ENCODE measurements at places on chromosomes 7 and 10.

DNA sequence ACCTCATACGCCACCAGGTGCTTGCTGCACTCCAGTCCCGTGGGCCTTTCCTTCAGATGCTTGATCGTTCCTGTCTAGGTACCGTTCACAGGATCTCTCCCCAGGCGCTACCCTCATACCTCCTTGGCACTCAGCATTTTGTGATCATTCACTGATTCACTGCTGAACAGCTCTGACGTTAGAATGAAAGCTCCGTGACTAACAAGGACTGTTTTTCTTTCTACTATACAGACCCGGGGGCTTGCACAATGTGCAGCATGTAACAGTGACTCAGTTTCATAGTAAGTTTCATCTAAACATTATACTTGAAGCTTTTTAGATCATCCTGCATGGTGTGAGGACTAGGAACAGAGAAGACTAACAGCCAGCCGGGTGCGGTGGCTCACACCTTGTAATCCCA lies 20.6 kb downstream of the KIN start:
- no peak for DNase-seq

- DNase-seq, result no peak
Observed at GRCh38 chr10:131817866-131818509, 82.8 kb upstream of the PPP2R2D start.

GRCh38 chr7:2257046-2257551 lies 15.1 kb downstream of the NUDT1 start:
- no peak for DNase-seq

DNA sequence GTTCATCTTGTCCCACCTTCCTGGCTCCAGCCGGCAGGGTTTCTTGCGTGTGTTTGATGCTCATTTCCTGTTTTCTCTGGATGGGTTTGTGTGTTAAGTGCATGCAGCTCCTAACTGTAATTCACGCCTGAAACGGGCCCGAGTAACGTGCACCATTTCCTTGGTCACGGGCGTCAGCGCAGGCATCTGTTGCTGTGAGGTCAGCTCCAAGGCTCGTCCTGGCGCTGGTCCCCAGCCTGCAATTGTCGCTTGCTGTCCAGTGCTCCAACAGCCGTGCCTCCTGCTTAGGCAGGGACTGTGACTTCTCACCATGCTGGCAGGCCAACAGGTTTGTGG lies 201.1 kb downstream of the GLRX3 start:
- no peak for DNase-seq

- no peak for DNase-seq
Observed at GRCh38 chr10:49609006-49609282, 1.2 kb upstream of the SLC18A3 start.

DNA sequence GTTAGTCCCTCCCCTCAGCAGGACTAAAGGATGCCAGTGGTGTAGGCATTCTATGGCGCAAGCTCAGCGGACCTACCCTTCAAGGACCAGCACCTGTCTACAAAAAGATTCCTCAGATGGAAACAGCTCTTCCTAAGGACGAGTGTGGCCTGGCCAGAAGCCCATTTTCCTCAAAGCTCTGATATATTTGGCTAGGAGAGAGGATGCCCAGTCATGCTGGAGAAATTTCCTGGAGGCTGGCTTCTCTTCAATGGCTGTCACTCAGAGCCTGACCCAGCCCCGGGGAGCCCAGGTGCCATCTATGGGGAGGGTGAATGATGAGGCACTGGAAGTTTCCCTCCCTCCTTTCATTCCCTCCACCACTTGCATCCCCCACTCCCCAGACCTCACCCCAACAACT lies 111.5 kb downstream of the PLXNA4 start:
- DNase-seq, result no peak

- DNase-seq, result no peak
Observed at GRCh38 chr7:150356265-150356897, 12.2 kb upstream of the REPIN1 start.

DNA sequence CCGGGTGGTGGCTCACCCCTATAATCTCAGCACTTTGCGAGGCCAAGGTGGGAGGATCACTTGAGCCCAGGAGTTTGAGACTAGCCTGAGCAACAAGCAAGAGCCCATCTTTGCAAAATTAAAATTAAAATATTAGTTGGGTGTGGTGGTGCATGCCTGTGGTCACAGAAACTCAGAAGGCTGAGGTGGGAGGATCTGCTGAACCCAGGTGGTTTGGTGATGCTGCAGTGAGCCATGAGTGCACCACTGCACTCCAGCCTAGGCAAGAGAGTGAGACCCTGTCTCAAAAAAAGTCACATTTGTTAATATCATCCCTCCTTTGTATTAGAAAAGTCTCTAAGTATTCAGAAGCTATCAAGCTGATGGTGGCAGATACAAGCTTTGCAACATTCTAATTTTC lies 317.5 kb downstream of the ANKRD30A start:
- no peak for DNase-seq

DNA sequence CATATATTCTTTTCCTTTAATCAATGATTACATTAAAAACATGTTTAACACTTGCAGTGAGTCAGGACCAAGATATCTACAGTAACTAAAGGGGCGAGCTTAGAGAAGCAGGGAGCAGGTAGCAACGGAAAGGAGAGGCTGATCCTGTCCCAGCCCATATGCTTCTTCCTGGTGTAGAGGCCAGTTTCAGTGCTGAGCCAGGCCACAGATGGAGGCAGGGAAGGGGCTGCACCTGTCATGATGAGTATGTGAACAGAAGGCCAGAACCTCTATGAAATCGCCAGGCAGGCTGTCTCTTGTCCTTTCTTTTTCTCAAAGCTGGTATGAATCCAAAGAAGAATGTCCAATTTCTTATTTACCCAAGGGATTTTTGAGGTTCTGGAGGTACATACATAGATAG lies 16.3 kb downstream of the REEP3 start:
- no peak for DNase-seq

DNA sequence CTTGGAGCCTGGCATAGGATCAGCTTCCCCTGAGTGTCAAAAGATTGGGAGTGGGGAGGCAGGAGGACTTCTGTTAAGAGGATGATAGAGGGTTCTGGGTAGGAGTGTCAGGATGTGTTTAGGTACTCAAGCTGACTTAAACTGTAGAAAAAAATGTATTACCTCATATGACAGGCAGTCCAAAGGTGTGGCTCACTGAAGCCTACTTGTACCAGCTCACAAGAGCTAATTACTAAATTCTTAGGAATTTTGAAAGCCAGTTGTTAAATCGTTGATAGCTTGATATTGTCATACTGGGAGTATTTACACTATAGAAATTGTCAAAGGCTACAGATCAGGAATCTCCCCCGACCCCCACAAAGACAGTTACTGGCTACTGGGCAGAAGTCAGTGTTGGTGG lies 32.1 kb downstream of the FAS start:
- no peak for DNase-seq

- no peak for DNase-seq
Observed at GRCh38 chr10:5013385-5013784, 9.7 kb upstream of the AKR1C2 start.

- DNase-seq, result no peak
Observed at GRCh38 chr7:135822376-135822775, 73.8 kb upstream of the FAM180A start.

DNA sequence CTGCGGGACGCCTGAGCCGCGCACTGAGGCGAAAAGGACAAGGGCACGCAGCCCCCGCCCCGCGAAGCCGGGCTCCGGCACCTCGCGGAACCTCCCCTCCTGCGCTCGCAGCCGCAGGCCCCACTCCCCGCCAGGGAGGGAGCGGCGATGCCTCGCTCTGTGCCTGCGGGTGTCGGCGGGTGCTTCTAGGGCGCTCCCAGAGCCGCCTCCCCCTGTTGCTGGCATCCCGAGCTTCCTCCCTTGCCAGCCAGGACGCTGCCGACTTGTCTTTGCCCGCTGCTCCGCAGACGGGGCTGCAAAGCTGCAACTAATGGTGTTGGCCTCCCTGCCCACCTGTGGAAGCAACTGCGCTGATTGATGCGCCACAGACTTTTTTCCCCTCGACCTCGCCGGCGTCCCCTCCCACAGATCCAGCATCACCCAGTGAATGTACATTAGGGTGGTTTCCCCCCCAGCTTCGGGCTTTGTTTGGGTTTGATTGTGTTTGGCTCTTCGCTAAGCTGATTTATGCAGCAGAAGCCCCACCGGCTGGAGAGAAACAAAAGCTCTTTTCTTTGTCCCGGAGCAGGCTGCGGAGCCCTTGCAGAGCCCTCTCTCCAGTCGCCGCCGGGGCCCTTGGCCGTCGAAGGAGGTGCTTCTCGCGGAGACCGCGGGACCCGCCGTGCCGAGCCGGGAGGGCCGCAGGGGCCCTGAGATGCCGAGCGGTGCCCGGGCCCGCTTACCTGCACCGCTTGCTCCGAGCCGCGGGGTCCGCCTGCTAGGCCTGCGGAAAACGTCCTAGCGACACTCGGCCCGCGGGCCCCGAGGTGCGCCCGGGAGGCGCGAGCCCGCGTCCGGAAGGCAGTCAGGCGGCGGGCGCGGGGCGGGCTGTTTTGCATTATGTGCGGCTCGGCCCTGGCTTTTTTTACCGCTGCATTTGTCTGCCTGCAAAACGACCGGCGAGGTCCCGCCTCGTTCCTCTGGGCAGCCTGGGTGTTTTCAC lies 519 bp downstream of the ITGB8 start:
- DNase-seq, result no peak

DNA sequence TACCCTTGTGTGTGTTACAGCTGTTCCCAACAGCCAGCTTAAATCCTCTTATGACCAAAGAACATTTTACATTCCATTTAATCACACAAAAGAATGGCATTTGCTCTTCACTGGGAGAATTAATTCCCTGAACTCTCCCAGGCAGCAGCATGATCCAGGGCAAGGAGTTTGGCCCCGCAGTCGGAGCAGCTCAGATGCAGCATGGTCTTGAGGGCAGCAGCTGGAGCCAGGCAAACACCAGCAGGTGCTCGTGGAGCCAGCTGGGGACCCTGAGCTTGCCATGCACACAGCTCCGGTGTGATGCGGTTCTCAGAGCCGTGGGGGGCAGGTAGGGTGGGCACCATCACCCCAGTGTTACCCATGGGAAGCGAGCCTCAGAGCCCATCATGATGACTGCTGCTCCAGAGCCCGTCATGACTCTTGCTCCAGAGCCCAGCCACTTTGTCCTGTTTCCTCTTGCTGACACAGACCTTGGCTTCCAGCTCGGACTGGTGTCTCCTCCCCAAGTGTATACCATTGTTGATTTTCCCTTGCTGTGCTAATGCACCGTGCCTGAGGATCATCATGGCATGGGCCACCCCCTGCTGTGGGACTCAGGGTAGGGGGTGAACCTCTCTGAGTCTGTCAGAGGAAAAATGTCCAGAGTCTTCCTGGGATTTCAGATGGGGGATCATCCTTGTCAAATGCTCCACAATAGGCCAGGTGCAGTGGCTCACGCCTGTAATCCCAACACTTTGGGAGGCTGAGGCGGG lies 75.8 kb downstream of the ZRANB1 start:
- DNase-seq, result no peak

DNA sequence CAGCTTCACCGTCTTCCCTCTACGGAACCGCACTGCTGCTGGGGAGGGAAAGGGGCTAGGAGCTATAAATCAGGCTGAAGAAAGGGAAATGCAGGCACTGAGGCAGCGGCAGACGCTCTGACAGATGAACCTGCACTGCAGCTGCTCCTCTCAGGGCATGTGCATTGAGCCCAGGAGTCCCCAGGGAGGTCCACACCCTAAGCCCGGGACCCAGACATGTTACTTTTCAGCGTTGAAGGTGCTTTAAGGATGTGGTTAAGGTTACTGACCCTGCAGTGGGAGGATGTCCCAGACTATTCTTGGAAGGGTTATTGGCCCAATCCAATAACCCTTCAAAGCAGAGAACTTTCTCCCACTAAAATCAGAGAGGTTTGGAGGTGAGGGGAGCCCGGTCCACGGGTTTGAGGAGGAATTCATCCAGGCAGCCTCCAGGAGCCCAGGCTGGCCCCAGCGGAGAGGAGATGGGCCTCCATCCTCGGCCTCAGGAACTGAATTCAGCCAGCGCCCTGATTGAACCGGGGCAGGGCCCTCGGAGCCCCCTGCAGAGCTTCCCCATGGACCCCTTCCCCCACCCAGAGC lies 75.4 kb downstream of the ADARB2 start:
- DNase-seq, result no peak

DNA sequence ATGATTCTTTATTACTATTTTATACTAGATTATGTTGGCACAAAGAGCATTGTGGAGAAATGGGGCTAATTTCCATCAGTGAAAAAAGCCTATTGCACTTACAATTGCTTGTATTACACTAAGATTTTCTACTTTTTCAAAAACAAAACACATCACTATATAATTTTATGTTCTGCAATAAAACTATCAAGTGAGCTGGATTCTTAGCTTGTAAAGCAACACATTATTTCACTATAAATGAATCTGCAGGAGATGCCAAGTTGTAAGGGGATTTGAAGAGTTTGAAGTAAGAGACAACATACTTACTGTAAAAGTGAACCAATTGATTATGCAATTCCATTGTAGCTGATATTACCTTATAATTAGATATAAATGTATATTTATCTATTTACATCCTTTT lies 333.3 kb upstream of the SEMA3D start:
- DNase-seq, result no peak

DNA sequence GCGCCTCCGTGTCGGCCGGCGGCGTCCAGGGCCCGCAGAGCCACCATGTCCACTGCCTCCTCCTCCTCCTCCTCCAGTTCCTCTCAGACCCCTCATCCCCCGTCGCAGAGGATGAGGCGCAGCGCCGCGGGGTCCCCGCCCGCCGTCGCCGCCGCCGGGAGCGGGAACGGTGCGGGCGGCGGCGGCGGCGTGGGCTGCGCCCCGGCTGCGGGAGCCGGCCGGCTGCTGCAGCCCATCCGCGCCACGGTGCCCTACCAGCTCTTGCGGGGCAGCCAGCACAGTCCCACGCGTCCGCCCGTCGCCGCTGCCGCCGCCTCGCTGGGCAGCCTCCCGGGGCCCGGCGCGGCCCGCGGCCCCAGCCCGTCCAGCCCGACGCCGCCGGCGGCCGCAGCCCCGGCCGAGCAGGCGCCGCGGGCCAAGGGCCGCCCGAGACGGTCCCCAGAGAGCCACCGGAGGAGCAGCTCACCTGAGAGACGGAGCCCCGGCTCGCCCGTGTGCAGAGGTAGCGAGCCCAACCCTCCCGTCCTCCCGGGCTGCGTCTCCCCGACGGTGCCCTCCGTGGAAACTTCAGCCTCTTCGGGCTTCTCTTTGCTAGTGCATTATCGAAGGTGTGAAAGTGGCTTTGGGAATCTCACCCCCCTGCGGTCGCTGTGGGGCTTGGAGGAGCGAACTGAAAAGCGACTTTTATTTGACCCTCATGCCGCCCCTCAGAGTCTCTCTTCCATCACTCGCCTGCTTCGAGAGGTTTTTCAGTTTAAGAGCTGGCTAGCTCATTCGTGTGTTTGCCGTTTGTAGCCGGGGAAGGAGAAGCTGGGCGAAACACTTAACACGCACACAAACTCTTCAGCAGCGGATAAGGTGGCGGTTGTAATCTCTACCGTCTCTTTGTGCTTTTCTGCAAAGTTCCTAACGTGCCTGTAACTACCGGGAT lies 975 bp downstream of the GLCCI1 start:
- DNase-seq, result no peak

GRCh38 chr7:49789736-49790135 lies 16.3 kb downstream of the VWC2 start:
- DNase-seq, result no peak

DNA sequence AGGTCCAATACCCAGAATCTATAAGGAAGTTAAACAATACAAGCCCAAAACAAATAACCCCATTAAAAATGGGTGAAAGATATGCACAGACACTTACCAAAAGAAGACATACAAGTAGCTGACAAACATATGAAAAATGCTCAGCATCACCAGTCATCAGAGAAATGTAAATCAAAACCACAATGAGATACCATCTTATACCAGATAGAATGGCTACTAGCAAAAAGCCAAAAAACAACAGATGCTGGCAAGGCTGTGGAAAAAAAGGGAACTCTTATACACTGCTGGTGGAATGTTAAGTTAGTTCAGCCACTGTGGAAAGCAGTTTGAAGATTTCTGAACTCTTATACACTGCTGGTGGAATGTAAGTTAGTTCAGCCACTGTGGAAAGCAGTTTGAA lies 331.1 kb downstream of the KIF20B start:
- no peak for DNase-seq

- no peak for DNase-seq
Observed at GRCh38 chr7:4080954-4081353, 601.1 kb upstream of the FOXK1 start.

Measured in CMK (cell line).